Neural progenitor cell (in vitro differentiated cells): ENCODE measurements at places on chromosomes 6 and 20.

GRCh38 chr6:46491201-46491627 is at the start of gene RCAN2:
TSS of gene RCAN2 (minus strand) at chr6:46491449.
- DNase-seq = peak; percentile 91

DNA sequence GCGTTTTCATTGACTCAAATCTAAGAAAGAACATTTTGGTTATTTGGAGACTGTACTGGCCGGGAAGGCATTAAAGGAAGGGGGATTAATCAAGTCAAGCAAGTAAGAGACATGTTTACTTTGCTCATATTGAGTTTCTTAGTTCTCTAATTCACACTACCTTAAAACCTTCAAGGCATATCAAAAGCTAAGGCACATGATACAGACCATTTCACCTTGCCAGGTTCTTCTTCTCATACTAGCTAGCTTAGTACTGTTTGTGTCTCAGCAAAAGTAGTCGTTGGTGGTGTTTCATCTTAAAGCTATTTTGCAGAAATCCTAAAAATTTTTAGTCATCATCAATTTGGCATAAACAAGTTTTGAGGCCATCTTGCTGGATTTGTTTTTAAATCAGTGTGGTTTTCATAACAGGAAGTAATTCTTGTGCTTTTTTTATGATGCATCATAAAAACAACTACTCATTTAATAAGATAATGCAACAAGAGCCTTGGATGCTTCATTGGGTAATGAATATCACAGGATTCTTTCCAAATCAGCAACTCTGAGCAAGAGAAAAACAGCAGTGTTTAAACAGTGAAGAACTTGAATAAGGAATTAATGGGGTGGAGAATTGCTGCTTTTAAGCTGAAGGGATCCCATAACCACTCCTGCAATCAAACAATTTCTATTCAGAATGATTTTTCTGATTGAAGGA is 425.3 kb downstream of the EPM2A start:
- no peak for DNase-seq

- DNase-seq = no peak
Measured at GRCh38 chr20:35017099-35017835, 61.6 kb downstream of the MYH7B start.

GRCh38 chr20:58482416-58482815 is 32.8 kb downstream of the APCDD1L start:
- no peak for DNase-seq
